Hypothalamus (tissue), 51 donors: ENCODE measurements at places on chromosomes 12 and 14.

DNA sequence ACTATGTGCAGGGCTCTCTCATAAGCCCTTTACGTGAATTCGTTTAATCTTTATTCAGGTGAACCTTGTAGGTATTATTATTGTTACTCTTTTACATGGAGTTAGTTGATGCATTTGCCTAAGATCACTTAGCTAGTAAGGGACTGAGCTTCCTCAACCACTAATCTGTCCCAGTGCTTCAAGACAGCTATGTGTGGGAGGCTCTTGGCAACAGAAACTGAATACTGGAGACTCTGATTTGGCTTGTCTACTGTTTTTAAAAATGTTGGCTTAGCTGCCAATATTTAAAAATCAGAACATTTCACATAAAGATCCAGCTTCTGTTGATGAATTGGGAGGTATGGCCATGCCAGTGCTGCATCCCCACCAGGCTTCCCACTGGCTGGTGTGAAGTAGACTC, 6.8 kb downstream of the KNTC1 start:
- DNase-seq: no peak

GRCh38 chr14:24434676-24435075, 4.9 kb downstream of the KHNYN start:
- DNase-seq: no peak

GRCh38 chr12:13864081-13864673, 117.2 kb downstream of the GRIN2B start:
- peak; percentile 10 for DNase-seq

DNA sequence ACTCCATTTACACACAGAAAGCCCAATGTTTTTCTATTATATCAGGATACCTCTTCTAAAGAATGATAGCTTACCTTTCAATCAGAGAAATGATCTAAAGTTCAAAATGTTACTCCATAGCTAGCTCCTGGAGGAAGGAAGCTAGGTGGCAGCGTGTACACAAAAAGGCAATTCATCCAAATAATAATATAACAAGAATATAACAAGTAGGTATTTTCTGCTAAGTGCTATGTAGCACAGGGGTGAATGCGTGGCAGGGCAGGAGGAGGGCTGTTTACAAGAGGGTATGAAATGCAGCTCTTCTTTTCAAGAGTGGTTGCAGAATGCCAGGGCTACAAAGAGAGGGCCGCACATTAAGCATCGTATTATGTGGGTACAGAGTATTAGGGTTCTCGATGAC, 663 bp upstream of the SNAPC1 start:
- no peak for DNase-seq

DNA sequence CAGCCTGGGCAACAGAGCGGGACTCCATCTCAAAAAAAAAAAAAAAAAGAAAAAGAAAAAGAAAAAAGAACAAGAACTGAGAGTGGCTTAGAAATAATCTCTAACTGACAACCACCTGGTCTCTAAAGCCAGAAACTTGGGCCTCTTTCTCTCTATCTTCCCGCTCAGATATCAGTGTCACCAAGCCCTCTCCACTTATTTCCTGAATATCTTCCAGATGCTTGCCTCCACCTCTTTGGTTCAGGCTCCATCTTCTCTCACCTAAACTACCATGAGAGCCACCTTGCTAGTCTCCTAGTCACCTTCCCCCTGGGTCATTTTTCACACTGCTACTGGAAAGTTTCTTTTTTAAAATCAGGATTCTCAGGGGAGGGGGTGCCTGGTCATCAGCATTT, 1.8 kb upstream of the TM9SF1 start:
- no peak for DNase-seq

- no peak for DNase-seq
Observed at GRCh38 chr14:54535646-54536045, 25.9 kb downstream of the CGRRF1 start.
